ENCODE measurements at places on chromosomes 12 and 14.
A peak's percentile ranks its signal among the peaks of the same experiment; 100 is the strongest.

DNA sequence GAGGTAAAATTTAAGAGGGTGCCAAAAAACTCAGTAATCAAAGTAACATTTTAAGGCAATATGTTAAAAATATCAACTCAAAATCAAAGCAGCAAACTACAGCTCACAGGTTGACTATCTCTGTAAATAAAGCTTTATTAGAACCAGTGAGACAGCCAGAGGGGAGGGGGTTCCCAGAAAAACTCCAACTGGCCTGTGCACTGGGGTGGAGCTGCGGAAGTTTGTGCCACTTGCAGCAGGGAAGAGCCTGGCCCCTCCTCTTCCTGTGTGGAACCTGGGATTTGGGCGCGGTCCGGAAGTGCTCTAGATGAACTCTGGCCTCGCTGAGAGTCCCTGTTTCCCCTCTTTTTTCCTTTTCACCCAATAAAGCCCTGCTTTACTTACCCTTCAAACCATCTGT, 8.1 kb downstream of the STON2 start:
- DNase-seq, result no peak

DNA sequence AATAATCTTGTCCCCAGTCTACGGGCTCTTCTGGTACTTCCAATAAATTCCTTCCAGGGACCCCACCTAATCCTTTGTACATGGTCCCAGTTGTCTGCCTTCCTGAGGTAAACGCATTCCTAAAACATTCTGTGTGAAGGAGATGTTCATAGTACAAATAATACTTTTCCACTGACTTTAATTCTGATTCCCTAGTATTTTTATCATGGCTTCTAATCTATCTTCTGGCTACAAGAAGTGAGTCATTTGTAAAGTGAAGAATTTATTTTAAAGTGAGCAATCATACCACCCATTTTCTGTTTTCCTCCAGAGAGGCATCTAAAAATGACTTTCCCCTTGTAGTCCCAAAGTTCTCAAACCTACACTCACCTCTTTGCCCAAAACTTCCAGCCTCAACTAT, 65.9 kb upstream of the NUDT4 start:
- no peak for DNase-seq

GRCh38 chr12:43162138-43162537, 389.9 kb downstream of the ADAMTS20 start:
- DNase-seq, result no peak

DNA sequence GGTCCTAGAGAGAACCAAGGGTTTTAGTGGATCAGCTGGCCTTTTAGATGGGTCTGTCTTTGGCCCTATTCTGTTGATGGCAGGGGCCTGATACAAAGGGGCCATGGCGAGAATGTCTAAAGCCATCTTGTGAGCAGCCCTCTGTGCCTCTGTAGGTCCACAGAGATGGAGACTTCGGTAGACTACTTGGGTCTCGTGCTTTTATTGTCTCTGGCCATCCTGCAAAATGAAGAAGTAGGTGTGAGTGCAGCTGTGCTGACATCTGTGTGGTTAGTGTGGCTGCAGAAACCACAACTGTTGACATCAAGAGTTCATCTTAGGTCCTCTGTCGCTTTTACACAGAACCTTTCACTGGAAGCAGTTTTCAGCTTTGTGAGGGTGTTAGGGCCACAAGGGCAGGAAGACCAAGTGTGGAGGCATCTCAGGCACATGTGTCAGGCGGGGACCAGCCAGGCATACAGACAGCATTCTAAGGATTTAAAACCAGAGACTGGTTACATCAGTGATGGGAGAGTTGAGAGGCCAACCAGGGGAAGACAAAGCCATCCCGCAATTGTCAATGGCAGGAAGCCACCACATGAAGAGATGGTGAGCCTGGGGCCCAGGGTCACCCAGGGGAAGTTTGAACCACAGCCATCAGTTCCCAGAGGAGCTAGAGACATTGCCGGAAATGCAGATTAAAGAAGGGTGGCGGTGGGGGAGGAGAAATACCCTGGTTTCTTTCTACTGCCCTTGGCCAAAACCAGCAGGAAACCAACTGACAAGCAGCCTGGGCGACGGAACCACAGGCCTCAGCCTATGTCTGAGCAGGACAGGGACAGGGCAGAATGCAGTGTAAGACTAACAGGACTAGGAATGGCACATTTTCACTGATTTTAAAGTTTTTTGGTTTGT, 13.0 kb upstream of the TPCN1 start:
- DNase-seq, result peak; percentile 25

GRCh38 chr12:96352161-96352835, 47.9 kb downstream of the CDK17 start:
- DNase-seq, result no peak

GRCh38 chr12:57129321-57129842, 1.1 kb downstream of the LRP1 start:
- DNase-seq, result no peak

- no peak for DNase-seq
These were observed 98.1 kb downstream of the NEDD1 start for GRCh38 chr12:97005174-97005573.

DNA sequence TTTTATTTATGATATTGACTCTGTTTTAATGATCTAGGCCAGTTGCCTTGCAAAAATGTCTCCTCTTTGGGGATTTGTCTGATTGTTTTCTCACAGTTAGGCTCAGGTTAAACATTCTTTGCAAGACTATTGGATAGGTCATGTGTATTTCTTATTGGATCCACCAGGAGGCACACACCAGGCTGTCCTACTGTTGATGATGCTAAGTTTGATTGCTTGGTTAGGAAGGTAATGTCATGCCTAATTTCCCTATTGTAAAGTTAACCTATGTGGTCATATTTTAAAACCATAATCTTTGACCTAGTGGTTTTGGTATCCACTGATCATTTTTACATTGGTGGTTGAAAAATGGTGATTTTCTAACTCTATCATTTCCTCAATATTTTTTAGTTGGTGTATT, 137.1 kb downstream of the BRMS1L start:
- no peak for DNase-seq

- no peak for DNase-seq
These were observed 31.6 kb downstream of the LIMA1 start for GRCh38 chr12:50251619-50252252.

- DNase-seq, result no peak
These were observed 29.6 kb upstream of the USP15 start for GRCh38 chr12:62230652-62231051.

DNA sequence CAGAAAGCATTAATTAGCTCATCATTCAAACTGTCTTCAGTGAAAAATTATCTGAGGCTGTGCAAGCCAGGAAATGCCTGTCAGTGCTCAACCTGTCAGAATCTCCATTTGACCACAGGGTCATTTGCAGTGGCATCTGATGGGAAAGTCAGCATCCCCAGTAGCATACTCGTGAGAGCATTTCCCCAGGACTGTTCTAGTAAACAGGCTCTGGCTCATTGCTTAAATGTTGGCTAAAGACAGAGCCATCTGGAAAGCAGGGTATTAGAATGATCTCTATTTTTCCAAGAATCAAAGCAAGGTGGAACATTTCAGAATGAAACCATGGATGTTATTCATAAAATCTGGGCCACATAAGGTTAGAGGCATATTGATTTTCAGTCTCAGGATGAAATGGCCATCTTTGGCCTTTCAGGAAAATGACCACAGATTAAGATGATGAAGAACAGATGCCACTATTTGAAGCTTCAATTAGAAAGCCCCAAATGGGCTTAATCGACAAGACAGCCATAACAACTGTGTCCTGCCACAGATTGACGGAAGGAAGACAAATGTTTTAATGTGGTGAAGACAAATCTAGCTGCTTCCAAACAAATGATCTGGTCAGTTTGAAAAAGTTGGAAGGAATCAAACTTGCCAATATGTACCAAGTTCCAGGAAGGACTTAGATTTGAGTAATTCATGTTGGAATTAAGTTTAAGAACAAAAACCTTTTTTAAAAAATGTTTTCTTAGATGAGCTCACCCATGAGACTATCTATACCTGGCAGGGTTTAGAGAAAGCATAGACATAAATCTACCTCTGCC, 94.0 kb upstream of the FAR2 start:
- DNase-seq, result no peak

DNA sequence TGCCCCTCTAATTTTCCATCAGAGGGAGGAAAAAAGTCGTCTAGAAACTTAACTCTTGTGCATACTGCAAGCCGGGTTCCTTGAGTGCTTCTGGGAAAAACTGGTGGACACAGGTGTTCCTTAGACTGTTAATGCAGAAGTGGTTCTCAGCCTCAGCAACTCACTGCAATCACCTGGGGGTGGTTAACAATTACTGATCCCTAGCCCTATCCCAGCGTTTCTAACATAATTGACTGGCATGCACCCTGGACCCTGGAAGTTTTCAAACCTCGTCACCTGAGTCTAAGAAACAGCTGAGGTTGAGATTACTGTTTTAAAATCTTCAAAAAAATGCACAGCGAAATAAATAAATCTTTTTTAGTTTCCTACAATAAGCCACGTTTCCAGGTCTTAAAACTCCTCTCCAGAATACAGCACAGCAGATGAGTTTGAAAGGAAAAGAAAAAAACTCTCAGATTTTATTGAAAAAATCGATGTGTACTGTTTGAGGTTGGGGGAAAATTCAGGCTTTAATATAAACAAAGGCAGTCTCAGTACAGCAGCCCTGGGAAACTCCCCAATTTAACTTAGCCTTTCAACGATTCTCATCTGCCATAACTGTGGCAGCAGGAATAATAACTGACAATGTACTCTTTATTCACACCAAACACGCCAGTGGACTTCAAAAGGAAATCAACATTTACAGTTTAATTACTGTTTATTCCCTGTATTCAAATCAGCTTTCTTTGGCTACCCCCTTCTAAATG, 45.4 kb downstream of the PHLDA1 start:
- DNase-seq, result no peak

- no peak for DNase-seq
These were observed 16.4 kb downstream of the MLXIP start for GRCh38 chr12:122094735-122095631.

GRCh38 chr12:11162502-11162901, 8.5 kb upstream of the SMIM10L1 start:
- DNase-seq, result no peak

DNA sequence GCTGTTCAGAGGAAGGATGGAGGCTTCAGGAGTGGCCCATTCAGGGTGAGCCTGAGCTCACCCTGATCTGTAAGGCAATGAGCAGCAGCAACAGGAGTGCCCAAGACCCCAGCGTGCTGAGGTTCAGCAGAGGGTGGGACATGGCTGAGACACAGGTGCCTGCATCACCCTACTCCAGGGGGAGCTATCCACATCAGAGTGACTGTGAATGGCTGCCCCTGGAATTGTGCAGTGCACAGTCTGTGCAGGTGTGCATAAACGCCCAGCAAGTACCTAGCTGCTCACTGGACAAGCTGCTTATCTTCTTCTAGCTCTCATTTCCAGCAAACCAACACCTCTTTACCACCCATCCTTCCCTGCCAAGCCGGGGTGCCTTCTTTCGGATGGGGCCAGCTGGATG, 140.6 kb upstream of the PRMT8 start:
- DNase-seq, result no peak

GRCh38 chr14:100075681-100076080, 10.5 kb downstream of the EVL start:
- no peak for DNase-seq

DNA sequence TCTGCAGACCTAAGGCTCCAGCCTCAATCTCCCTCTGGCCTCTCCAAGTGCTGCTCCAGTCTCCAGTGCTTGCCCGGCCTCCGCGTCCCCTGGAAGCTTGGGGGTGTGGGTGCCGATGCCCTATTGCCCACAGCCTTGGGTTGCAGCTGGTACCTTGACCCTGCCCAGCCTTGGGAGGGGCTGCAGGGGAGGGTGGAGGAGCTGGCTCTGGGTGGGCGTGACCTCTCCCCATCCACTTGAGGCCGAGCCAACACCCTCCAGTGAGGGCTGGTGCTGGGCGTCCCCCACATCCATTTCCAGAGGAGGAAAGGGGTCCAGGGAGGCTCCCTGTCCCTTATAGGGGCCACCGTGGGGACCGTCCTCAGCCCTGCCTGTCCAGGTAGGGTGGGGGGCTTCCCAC, 24.1 kb downstream of the KIF26A start:
- no peak for DNase-seq

- no peak for DNase-seq
These were observed 88.7 kb upstream of the MUCL1 start for GRCh38 chr12:54765652-54766051.

GRCh38 chr12:55809274-55809673, 8.2 kb downstream of the SARNP start:
- no peak for DNase-seq

DNA sequence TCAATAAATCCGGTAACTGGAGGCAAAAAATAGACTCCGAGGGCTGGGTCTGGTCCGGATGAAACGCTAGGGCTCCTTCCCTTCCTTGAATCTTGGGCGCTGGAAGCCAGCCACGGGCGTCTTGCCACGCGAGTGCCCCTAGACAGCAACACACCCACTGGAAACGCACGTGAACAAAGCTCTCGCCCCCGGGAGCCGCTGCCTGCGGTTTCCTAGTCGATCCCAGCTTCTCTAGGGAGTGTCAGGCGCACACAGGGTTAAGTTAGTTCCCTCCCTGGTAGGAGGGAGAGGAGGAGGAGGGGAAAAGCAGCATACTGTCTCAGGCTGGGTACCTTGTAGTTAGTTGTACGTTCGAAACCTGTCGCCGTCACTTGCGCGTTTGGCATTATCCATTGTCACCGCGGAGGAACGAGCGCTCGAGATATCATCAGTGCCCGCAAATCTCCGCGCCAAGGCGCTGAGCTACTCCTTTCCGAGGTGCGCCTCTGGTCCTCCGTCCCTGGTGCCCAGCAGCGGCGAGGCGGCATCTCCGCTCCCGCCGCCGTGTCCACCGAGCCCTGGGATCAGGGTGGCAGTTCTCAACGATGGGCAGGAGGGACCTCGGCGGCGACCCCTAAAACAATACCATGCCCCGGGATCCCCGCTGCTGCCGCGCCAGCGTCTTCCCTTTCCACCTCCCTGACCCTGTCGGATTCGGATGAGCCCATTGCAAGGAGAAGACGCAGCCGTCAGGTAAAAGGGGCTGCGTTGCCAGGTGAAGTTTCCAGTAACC, at the start of gene FLRT2:
Gene FLRT2 (plus strand): TSS at position 342 of the 772 bp plus-strand sequence. CDS start 91,371 bp downstream, outside the sequence.
- no peak for DNase-seq

DNA sequence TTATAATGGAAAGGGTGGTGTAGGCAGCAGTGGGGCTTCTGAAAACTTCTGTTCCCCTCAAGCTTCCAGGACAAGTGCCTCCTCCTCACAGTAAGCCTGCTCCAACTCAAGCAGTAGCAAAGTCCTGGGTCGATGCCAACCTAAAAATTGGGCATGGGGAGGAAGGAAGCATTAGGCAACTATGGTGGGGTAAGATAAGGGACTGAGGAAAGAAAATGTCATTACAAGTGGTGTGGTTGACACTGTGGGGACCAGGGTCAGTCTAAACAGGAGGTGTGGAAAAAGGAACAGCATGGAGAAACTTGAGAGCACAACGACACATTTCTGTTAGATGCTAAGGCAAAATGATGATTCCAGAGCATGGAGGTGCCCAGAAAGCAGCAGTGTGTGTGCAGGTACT, 34.9 kb downstream of the WIF1 start:
- DNase-seq, result no peak

GRCh38 chr12:96824074-96824837, 82.8 kb upstream of the NEDD1 start:
- no peak for DNase-seq

GRCh38 chr14:77338302-77338701, 17.5 kb downstream of the GSTZ1 start:
- DNase-seq, result no peak
